ENCODE measurements at places on chromosomes 2 and 18.

GRCh38 chr2:217412721-217413120, 552.9 kb upstream of the TNP1 start:
- no peaks in the 10 kb centered on the region for H3K36me3 ChIP-seq
- DNase-seq = no peak
- peaks cover 14% of the 10 kb centered on the region for H3K4me1 ChIP-seq

- H3K4me1 ChIP-seq = no peaks in the 10 kb centered on the region
- H3K4me3 ChIP-seq = no peak overlapping the region
- H3K27ac ChIP-seq = no peak overlapping the region
- peak; percentile 31 for DNase-seq
Observed at GRCh38 chr18:79916128-79916494, 35.3 kb downstream of the SLC66A2 start.

- H3K4me3 ChIP-seq = no peak overlapping the region
- H3K36me3 ChIP-seq = no peaks in the 10 kb centered on the region
- DNase-seq = no peak
- peaks cover 8% of the 10 kb centered on the region for H3K4me1 ChIP-seq
- no peaks in the 10 kb centered on the region for H3K27me3 ChIP-seq
Observed at GRCh38 chr2:12073217-12073852, 326.9 kb downstream of the LPIN1 start.

GRCh38 chr2:60335533-60336237, 217.8 kb downstream of the BCL11A start:
- no peak overlapping the region for H3K27ac ChIP-seq
- DNase-seq = no peak
- peaks cover 4% of the 10 kb centered on the region for H3K27me3 ChIP-seq
- no peaks in the 10 kb centered on the region for H3K36me3 ChIP-seq

GRCh38 chr2:240356700-240357640, 78.5 kb upstream of the GPC1 start:
- H3K4me1 ChIP-seq = no peaks in the 10 kb centered on the region
- no peak for DNase-seq
- H3K36me3 ChIP-seq = no peaks in the 10 kb centered on the region
- no peak overlapping the region for H3K4me3 ChIP-seq
- no peak overlapping the region for H3K27ac ChIP-seq

DNA sequence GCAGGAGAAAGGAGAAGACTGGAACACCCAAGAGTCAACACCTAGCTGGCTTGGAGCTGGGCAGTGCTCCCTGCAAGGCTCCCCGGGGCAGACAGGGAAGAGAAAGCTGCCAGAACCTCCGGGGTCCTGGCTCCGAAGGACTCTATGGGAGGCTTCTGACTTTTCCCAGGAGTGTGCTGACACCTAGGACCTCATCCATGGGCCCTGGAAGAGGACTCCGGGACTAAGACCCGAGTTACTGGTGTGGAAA, 37.8 kb upstream of the ATP6V1B1 start:
- H3K27ac ChIP-seq = no peak overlapping the region
- H3K4me1 ChIP-seq = peaks cover 6% of the 10 kb centered on the region
- no peak for DNase-seq
- H3K4me3 ChIP-seq = peak overlapping the region; percentile 54
- peaks cover 96% of the 10 kb centered on the region for H3K27me3 ChIP-seq

- no peak overlapping the region for H3K4me3 ChIP-seq
- peaks cover 7% of the 10 kb centered on the region for H3K4me1 ChIP-seq
- no peak overlapping the region for H3K27ac ChIP-seq
- H3K36me3 ChIP-seq = peaks cover 11% of the 10 kb centered on the region
Observed at GRCh38 chr2:205995260-205995659, 90.7 kb downstream of the INO80D start.

GRCh38 chr2:241179899-241180298, 8.6 kb upstream of the ANO7 start:
- DNase-seq = no peak
- H3K36me3 ChIP-seq = peaks cover 11% of the 10 kb centered on the region
- no peak overlapping the region for H3K4me3 ChIP-seq

DNA sequence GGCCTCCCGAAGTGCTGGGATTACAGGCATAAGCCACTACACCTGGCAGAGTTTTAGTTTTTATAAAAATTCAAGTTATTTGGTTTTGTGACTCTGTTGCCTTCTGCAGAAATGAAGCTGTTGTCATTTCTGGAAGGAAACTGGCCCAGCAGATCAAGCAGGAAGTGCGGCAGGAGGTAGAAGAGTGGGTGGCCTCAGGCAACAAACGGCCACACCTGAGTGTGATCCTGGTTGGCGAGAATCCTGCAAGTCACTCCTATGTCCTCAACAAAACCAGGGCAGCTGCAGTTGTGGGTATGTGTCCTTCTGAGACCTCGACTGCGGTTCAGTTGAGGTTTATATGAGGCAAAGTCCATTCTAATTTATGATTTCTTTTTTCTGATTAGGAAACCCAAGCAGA, 7.2 kb downstream of the MTHFD2 start:
- no peaks in the 10 kb centered on the region for H3K27me3 ChIP-seq
- peaks cover 19% of the 10 kb centered on the region for H3K36me3 ChIP-seq
- H3K4me1 ChIP-seq = peaks cover 20% of the 10 kb centered on the region
- H3K27ac ChIP-seq = peak overlapping the region; percentile 97
- DNase-seq = no peak

DNA sequence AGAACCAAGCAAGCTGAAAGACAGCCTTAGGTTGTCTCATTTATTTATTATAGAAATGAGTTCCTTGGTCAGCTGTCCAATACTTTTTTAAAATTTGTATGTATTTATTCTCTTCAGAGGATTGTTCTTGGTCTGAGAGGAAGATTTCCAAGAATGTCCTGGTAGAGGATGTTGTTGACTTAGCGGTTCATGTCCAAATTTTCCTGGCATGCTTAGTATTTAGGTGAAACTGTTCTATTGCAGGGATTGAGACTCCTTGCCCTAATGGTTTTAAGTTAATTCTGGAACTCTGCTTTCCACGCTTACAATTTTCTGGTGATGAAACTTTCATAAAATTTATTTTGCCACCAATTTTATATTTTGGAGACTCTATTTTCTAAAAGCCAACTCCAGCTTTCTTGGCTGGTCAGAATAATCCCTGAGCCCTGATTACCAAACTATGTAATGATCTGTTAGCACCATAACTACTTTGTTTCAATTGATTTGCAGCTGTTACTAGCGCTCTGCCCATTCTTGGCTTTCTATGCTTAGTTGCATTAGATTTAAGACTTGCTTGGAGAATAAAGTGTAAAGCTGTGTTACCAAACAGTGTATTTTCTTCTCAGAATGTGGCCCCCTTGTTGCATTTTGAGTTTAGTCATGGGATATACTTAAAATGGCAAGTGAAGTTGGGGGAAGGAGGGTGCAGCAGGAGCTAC, 1868.8 kb upstream of the CELF4 start:
- H3K27me3 ChIP-seq = no peaks in the 10 kb centered on the region
- no peak overlapping the region for H3K4me3 ChIP-seq
- H3K36me3 ChIP-seq = peaks cover 3% of the 10 kb centered on the region
- no peak overlapping the region for H3K27ac ChIP-seq

DNA sequence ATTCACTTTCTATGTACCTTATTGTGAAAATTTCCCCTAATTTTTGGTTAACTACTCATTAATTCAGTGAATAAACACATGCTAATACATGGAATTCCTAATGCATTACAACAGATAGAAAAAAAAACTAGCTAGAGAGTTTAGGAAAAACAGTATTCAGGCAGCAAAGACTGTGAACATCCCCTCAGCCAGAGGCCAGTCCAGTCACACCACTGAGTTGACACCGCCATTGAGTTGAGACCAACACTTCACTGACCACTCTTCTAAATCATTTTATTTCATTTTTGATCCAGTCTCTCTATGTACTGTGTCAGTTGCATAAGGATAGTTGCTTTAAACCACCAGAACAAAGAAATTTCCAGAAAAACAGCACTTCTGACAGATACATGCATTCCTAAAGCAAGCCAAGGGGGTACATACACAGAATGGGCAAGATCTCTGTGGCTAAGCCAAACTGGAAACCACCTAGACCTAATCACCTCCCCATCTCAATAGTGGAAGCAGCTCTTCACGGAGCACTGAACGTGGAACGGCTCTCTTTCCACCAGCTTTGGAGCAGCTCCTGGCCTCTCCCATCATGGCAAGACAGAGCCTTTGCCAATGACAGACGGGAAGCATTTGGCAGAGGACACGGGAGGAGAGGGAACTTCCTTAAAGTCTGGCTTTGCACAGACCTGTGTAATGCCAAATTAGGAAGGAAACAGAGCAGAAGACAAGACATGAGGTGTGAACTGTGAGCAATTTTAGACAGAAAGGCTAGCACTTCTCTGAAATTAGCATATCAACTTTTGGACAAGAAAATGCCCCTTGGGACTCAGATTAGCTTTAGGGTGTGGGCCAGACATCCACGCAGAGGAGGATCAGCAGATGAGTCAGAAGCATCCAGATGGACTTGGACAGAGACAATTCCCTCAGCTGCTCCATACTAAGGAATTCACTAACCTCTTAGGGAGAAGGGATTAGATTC, 36.4 kb downstream of the CACNB4 start:
- H3K4me3 ChIP-seq = no peak overlapping the region
- H3K27ac ChIP-seq = no peak overlapping the region
- no peaks in the 10 kb centered on the region for H3K27me3 ChIP-seq
- no peaks in the 10 kb centered on the region for H3K36me3 ChIP-seq
- H3K4me1 ChIP-seq = no peaks in the 10 kb centered on the region
- no peak for DNase-seq

DNA sequence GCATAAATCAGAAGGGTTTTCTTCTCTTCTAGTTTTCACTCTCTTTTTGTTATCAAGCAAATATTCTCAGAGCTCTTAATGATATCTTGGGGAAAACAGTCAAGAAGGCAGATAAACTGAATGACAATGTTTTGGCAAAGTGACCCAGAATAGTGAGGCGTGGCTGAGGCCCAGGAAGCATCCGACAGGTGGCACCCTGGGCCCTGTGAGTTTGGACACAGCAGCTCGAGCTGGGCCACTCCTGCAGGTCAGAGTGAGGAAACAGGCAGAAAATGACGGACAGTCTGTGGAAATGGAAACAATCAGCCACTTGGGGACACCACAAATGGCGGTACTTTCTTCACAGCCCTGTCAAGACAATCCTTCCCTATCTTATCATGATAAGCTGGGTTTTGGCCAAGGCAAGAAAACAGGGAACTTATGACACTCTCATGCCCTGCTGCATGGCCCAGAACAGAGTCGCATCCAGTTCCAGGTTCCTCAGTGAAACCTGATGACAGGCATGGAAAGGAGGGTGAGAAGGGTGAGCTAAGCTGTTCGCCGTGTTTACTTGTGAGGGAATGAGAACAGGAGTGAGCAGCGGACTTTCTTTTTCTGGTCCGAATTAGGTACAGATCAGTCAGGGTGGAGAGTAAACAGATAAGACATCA, 32.1 kb downstream of the MRPL44 start:
- H3K36me3 ChIP-seq = no peaks in the 10 kb centered on the region
- H3K27ac ChIP-seq = no peak overlapping the region
- peaks cover 7% of the 10 kb centered on the region for H3K27me3 ChIP-seq
- no peak for DNase-seq
- H3K4me1 ChIP-seq = no peaks in the 10 kb centered on the region

DNA sequence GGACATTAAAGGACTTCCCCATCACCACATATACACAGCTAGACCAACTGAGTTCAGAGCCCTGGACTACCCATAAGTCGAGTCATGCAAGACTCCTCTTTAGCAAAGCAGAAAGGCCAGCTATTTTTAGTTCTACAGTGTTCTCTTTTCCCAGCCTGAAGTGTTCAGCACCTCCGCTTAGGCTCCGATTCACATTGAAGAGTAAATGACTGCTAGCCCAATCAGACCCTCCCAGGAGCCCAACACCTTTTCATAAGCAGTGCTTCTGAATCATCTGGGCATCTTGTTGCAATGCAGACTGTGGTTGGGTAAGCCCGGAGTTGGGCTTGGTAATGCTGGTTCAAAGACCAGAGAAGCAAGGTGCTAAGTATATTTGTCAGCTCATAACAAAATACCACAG, 138.6 kb upstream of the MSH6 start:
- DNase-seq = no peak
- no peaks in the 10 kb centered on the region for H3K4me1 ChIP-seq
- H3K27me3 ChIP-seq = peaks cover 14% of the 10 kb centered on the region
- H3K27ac ChIP-seq = no peak overlapping the region
- H3K36me3 ChIP-seq = no peaks in the 10 kb centered on the region

DNA sequence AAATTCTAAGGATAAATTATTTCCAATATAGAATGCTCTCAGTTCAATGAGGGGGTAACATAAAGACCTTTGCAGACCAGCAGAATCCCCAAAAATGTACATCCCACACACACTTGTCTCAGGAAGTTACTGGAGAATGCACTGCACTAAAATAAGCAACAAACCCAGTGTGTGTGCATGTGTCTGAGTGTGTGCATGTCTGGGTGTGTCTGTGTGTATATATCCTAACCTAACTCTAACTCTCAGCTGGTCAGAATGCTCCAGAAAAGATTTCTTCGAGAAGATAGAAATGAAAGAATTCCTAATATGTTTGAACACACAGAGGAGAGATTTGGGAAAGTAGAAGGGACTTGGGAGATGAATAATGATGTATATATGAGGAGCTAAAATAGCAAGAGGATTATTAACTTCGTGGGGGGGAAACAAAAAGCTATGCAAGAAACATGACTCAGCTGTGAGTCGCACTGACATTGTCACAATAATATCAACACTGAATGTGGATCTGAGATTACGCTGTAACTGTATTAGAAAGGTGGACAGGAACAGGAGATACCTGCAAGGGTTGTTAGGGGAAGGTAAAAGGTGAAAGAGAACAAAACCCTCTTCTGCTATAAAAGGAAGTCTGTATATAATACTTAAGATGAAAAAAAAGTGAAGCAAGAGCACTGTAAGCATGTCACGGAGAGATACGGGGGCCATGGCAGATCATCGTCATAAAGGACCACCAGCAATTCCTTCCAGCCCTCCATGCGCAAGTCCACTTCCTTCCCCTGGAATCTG, 11.1 kb downstream of the COLEC12 start:
- no peak overlapping the region for H3K4me3 ChIP-seq
- H3K4me1 ChIP-seq = peaks cover 31% of the 10 kb centered on the region
- peaks cover 3% of the 10 kb centered on the region for H3K27me3 ChIP-seq
- no peak overlapping the region for H3K27ac ChIP-seq

- H3K27ac ChIP-seq = peak overlapping the region; percentile 97
- no peaks in the 10 kb centered on the region for H3K36me3 ChIP-seq
- no peaks in the 10 kb centered on the region for H3K27me3 ChIP-seq
- H3K4me3 ChIP-seq = peak overlapping the region; percentile 53
- no peak for DNase-seq
- H3K4me1 ChIP-seq = peaks cover 8% of the 10 kb centered on the region
Observed at GRCh38 chr18:31275722-31276463, 42.1 kb upstream of the DSG1 start.

DNA sequence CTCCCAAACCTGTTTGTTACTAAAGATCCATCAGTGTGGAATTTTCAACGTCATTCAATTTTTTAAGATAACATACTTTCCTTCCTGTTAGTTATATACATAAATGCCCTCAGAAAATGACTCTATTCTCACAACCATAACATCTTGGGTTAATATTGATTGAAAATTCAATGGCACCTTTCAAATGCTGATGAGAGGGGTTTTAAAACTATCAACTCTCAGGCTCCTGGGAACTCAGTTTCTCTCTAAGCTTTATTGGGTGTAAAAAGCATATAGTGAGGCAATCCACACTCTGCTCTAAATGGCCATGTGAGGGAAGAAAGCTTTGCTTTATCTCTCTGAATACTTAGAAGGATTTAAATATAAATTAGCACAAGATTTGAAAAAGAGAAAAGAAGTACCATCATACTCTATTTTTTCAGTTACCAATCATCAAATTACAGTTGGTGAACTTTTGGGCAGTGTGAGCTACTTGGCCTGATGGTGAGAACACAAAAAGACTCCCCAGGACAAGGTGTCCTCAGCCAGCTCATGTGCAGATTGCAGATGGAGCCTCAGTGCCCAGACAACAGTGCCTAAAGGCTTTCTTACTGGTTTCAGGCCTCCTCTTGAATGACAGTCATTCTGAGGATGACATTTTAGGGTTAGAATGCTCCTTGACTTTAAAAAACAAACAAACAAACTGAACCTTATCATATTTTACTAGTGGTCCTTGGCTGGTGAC, 24.6 kb upstream of the CERS6 start:
- peaks cover 15% of the 10 kb centered on the region for H3K27me3 ChIP-seq
- H3K36me3 ChIP-seq = peaks cover 3% of the 10 kb centered on the region
- no peak for DNase-seq
- H3K4me1 ChIP-seq = peaks cover 18% of the 10 kb centered on the region

All from type B pancreatic cell (in vitro differentiated cells).